ENCODE measurements at places on chromosomes 2 and 18.

GRCh38 chr18:79343567-79344207 lies 52.0 kb upstream of the NFATC1 start:
- no peak for DNase-seq

DNA sequence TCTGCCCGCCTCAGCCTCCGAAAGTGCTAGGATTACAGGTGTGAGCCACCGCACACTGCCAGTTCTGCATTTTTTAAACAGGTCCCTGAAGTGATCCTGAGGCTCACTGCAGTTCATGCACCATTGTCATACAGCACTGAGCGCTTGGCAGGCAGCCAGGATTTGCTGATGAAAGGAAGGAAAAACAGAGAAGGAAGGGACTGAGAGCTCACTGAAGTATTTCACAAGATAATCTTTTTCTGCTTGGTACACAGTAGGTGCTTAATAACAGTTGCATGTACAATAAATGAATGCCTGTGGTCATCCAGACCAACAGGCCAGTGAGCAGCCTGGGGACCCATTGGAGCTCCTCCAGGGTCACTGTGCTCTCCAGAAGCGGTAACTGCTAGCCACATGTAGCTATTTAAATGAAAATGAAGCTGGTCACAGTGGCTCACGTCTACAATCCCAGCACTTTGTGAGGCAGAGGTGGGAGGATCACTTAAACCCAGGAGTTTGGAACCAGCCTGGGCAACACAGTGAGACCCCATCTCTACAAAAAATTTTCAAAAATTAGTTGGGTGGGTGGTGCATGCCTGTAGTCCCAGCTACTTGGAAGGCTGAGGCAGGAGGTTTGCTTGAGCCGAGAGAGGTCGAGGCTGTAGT lies 33.1 kb upstream of the SMAD7 start:
- peak; percentile 28 for DNase-seq

GRCh38 chr18:62524440-62525200 lies 1.8 kb downstream of the ZCCHC2 start:
- DNase-seq: peak; percentile 74

DNA sequence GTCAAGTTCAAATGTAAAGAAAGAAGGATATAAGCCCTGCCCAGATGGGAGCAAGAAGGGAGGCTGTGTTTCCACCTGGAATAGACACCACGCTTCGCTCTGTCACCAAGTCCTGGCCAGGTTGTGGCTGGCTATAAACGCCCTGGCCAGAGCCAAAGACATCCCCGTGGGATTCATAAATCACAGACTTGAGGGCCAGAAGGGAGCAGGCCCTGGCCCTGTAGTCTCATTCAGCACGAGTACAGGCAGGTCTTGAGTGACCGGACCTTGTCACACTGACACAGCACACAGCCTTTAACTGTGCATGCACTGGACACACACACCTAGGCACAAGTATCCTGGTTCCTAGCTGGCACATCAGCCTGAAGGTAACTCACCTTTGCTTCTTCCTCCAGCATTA lies 94.5 kb upstream of the MGAT4A start:
- DNase-seq: no peak

- no peak for DNase-seq
These were observed 79.0 kb upstream of the ACAA2 start for GRCh38 chr18:49892148-49892924.

- no peak for DNase-seq
These were observed 235.0 kb downstream of the CAMKMT start for GRCh38 chr2:44596537-44597320.

DNA sequence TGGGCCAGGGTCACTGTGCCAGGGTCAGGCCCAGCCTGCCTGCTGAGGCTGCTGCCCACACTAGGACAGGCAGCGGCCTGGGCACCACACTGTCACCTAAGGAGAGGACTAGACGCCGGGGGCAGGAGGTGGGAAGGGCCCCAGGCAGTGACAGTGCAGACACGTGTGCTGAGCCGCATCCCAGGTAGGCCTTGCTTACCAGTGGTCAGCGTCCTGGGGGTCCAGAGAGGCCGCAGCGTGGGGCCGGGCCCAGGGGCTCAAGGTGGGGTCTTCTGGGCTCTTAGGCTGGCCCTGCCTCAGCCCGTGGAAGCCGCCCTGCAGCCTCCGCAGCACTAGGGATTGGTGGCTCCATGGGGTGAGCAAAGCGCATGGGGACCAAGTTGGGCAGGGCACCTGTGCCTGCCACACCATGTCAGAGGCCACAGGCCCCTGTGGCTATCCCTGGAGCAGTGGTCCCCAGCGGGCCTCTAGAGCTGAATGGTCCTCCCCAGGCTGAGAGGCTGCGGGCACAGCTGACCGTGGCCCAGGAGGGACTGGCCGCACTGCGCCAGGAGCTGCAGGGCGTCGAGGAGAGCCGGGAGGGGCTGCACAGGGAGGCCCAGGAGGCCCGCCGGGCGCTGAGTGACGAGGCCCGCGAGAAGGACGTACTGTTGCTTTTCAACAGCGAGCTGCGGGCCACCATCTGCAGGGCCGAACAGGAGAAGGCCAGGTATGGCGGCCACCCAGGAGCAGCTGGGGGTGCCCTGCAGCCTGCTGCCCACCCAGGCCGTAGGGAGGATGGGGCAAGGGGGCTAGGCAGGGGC lies 35.2 kb upstream of the SNED1 start:
- no peak for DNase-seq

GRCh38 chr2:62196278-62196901 lies 475 bp downstream of the B3GNT2 start:
- peak; percentile 79 for DNase-seq

- no peak for DNase-seq
These were observed 72.9 kb upstream of the STK39 start for GRCh38 chr2:168320267-168320666.

GRCh38 chr2:151758744-151759143 lies 24.5 kb upstream of the NEB start:
- DNase-seq: no peak

- no peak for DNase-seq
These were observed 47.9 kb downstream of the RAB3GAP1 start for GRCh38 chr2:135099802-135100483.

DNA sequence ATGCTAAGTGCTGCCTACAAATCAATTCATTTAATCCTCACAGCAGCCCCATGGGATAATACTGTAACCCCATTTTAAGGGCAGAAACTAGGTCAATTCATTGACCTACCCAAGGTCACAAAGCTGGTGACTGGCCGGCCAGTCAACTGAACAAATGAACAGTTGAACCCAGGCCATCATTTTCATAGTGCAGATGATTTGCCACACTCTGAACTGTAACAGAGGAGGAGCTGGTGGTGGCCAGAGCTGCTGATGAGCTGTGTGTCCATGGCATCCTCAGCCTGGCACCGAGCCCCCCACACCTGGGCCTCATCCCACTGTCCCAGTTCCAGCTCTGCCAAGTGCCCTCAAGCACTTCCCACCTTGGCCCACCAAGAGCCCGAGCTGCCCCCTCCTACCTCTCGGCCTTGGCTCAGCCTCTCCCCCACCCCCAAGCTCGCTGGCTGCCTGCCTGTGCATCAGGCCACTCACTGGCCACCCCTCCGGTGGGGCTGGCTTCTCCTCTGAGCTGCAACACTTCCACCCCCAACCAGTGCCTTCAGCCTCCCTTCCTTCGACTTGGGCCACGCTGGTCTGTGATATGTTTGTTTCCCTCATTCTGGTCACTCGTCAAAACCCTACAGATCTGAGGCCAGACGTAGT lies 58.4 kb downstream of the ATOH8 start:
- DNase-seq: no peak

DNA sequence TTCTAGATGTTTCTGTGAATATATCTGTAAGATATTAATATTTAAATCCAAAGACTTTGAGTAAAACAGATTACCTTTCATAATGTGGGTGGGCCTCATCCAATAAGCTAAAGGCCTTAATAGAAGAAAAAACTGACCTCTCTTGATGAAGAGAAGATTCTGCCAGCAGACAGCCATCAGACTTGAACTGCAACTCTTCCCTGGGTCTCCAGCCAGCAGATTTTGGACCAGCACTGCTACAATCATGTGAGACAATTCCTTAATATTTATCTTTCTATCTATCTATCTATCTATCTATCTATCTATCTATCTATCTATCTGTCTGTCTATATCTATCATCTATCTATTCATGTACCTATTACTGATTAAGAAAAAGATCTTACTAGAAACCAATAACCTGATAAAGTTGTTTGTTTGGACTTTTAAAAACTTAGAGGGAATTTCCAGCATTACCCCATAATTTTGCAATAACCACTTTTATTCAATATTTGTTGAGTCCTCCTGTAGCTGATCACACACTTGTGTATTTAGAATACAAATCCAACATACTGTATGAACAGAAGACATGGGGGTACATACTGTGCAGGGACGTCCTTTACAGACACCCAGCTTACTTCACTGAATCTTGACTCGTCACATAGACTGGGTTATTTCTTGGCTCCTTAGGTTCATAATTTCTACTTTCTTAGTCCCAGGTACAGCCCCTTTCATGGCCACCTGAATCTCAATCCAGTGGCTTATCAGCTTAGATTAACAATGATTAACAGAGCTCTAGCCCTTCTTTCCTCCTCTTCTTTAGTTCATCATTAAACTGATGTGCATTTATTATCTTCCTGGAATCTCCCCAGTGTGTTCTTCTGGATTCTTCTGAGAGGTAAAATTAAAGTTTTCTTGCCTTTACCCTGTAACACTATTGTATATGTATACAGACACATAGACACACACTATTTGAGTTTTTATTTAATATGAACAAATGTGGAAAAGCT lies 27.2 kb upstream of the STAT4 start:
- DNase-seq: no peak

Data from activated CD4-positive, alpha-beta T cell treated with anti-CD3 and anti-CD28 coated beads for 36 hours (primary cell).